Large intestine (tissue), 12 donors: ENCODE measurements at places on chromosomes 11 and 22. TPM values are rescaled to one million over a fixed set of nuclear protein-coding genes. Genes with fewer than 3 reads are reported as not detected.

DNA sequence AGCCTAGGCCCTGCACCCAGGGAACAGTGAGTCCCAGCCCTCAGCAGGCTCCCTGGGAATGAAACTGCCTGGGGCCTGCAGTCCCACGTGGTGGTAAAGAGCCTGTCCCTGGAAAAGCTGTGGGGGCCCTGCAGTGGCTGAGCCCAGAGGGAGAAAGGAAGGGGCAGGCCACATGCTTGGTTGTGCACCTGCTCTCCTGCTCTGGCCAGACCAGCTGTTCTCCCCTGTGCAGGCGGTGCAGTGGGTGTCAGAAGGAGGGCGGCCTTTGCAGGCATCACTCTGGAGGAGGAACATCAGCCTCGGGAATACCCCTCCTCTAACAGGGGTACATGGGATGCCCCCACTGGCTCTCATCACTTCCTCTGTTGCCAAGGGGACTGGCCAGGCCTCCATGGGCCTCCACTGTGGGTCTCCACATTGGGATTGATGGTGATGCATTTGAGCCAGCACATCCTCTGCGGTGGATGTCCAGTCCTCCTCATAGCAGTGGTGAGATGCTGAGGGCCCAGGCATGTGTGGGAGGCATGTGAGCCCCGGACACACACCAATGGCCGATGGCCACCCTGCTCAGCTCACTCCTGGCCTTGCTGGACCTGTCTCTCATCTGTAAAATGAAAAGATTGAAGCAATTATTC lies 690.4 kb downstream of the BRD1 start:
- no peaks in the 10 kb centered on the region for H3K4me1 ChIP-seq
- H3K27me3 ChIP-seq = peaks cover 4% of the 10 kb centered on the region

The IFITM1 gene
- polyA plus RNA-seq = 137 TPM

GRCh38 chr11:126195119-126195518 lies 16.3 kb downstream of the RPUSD4 start:
- no peaks in the 10 kb centered on the region for H3K4me1 ChIP-seq
- no peaks in the 10 kb centered on the region for H3K27me3 ChIP-seq
- no peak overlapping the region for H3K27ac ChIP-seq
- DNase-seq = no peak
- H3K4me3 ChIP-seq = no peak overlapping the region

The SMIM35 gene
- 0.46 TPM for polyA plus RNA-seq

DNA sequence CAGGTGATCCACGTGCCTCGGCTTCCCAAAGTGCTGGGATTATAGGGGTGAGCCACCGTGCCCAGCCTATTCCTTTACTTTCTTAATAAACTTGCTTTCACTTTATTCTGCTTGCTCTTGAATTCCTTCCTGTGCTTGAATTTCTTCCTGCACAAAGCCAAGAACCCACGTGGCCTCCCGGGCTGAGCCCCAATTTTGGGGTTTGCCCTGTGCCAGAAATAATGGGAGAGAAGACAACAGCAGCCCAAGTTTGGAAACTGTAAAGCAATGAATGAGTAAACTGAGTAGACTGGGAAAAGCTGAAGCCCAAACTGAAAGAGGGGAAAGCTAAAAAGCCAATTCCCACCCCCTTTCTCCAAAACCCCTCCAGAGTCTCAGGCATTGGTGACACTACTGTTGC lies 136.4 kb downstream of the NECTIN1 start:
- DNase-seq = no peak
- no peaks in the 10 kb centered on the region for H3K27me3 ChIP-seq
- no peak overlapping the region for H3K4me3 ChIP-seq
- H3K4me1 ChIP-seq = no peaks in the 10 kb centered on the region

- H3K27ac ChIP-seq = no peak overlapping the region
- no peaks in the 10 kb centered on the region for H3K27me3 ChIP-seq
- peaks cover 3% of the 10 kb centered on the region for H3K36me3 ChIP-seq
- no peak overlapping the region for H3K4me3 ChIP-seq
- DNase-seq = no peak
- H3K4me1 ChIP-seq = no peaks in the 10 kb centered on the region
Measured at GRCh38 chr22:29083933-29084591, 11.2 kb downstream of the KREMEN1 start.

The OR5B21 gene
- polyA plus RNA-seq = 0.07 TPM

The RFPL3 gene
- 0.04 TPM for polyA plus RNA-seq

DNA sequence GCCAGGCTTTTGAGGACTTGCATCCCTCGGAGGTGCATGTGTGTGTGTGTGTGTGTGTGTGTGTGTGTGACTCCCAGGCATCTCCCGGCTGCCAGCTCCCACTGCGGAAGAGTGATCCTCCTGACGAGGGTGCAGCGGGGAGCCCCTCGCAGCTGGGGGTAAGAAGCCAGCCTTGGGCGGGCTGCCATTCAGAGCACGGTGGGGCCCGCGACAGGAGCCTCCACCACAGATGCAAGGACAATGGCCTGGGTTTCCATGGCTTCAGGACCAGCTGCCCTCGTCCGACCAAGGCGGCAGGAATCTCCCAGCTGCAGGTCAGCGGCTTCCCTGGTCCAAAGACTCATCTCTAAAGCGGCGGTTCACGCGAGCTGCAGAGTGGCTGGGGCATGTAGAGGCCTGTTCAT lies 908.5 kb downstream of the BRD1 start:
- H3K27me3 ChIP-seq = no peaks in the 10 kb centered on the region
- no peak for DNase-seq
- H3K36me3 ChIP-seq = no peaks in the 10 kb centered on the region
- H3K27ac ChIP-seq = no peak overlapping the region
- H3K4me3 ChIP-seq = no peak overlapping the region
- no peaks in the 10 kb centered on the region for H3K4me1 ChIP-seq

DNA sequence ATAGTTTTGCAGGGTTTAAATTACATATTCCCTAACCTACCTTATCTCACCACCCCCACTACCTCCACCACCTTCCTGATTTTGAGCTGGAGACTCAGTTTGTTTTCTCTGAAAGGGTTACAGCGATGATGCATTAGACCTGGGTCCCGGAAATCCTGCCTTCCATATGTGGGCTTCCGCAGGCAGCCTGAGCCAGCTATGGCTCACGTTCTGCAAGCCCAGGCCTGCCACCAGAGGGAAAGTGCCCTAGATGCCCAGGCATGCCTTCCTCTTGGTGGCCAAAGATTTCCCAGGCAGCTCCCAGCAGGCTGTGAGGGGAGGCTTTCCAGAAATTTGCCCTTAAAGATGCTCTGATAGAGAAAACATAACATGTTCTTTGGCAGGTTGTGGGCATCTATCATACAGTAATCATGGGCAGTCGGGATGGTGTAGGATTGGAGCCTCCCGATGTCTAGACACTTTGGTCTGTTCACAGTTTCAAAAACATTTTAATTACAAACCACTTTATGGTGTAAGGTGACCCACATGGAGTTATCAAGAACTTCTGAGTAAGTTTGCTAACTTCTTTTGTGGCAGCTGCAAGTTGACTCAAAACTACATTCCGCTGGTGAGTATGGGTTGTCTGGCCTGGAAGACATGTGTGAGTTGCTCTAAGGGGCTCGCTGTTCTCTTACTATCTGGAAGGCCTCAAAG lies 79.3 kb downstream of the MICAL2 start:
- no peaks in the 10 kb centered on the region for H3K36me3 ChIP-seq
- no peak overlapping the region for H3K4me3 ChIP-seq
- DNase-seq = no peak

The MAP6 gene
- 20.1 TPM for polyA plus RNA-seq

DNA sequence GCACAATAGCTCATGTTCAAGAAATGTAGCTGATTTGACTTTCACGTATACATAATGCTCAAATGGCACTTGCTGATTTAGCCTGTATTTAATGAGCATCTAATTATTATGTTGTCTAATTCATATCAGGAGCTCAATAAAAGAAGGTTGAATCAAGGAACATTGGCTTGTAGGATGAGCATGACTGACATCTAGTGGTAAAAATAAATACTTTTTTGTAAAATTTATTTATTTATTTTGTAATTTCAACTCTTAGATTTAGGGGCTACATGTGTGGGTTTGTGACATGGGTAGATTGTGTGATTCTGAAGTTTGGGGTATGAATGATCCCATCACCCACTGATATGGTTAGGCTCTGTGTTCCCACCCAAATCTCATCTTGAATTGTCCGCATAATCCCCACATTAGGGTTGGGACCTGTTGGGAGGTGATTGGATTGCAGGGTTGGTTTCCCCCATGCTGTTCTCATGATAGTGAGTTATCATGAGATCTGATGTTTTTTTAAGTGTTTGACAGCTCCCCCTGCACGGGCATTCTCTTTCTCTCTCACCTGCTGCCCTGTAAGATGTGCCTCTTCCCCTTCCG lies 1.7 kb upstream of the OR52E5 start:
- no peak overlapping the region for H3K4me3 ChIP-seq
- no peaks in the 10 kb centered on the region for H3K27me3 ChIP-seq
- H3K4me1 ChIP-seq = no peaks in the 10 kb centered on the region
- no peak overlapping the region for H3K27ac ChIP-seq

DNA sequence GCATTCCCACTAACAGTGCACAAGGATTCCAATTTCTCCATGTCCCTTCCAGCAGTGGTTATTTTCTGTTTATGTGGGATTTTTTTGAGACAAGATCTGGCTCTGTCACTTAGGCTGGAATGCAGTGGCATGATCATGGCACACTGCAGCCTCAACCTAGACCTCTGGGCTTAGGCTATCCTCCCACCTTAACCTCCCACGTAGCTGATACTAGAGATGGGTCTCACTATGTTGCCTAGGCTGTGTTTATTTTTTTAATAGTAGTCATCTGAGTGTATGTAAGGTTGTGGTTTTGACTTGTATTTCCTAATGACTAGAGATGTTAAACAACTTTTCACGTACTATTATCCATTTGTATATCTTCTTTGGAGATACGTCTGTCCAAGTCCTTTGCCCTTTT lies 74.6 kb downstream of the KCNQ1OT1 start:
- H3K4me3 ChIP-seq = no peak overlapping the region
- H3K27me3 ChIP-seq = no peaks in the 10 kb centered on the region
- H3K4me1 ChIP-seq = no peaks in the 10 kb centered on the region
- H3K27ac ChIP-seq = no peak overlapping the region
- H3K36me3 ChIP-seq = no peaks in the 10 kb centered on the region

GRCh38 chr22:21802056-21802455 lies 65.4 kb downstream of the MAPK1 start:
- no peaks in the 10 kb centered on the region for H3K27me3 ChIP-seq
- no peaks in the 10 kb centered on the region for H3K4me1 ChIP-seq
- peaks cover 69% of the 10 kb centered on the region for H3K36me3 ChIP-seq

DNA sequence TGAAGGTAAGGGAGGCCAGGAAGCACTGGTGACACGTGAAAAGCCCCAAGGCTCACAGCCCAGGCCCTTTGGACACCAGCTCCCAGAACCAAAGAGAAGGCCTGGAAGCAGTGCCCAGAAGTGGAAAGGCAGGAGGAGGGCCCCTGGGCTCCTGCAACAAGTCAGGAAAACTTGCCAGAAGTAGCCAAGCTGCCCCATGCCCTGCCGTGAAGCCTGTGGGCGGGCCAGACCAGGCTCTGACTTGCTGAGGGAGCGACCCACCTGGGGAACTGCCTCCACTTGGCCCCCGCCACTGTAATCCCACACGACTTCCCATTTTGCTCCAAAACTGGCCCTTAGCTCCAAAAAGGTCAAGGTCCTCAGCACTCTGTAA lies 51.3 kb upstream of the ARFGAP3 start:
- DNase-seq = no peak
- H3K27ac ChIP-seq = no peak overlapping the region
- H3K27me3 ChIP-seq = no peaks in the 10 kb centered on the region

DNA sequence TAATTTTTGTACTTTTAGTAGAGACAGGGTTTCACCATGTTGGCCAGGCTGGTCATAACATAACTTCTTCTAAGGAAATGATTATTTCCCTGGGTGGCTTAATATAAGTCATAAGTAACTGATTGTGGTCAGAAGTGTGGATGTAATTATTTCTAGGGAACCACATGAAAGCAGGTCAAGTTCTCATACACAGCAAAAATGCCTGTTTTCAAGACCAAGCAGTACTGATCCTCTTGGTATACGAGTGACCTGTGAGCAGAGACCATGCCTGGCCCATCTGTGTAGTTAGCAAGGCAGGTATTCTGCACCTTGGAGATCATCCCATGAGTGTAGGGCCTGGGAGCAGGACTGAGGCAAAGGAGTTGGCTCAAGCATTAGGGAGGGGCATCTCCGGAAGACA lies 32.5 kb upstream of the NUCB2 start:
- H3K27ac ChIP-seq = no peak overlapping the region
- DNase-seq = no peak
- H3K4me1 ChIP-seq = no peaks in the 10 kb centered on the region
- H3K27me3 ChIP-seq = no peaks in the 10 kb centered on the region

The HTR3A gene
- polyA plus RNA-seq = 2.1 TPM
